Esophagus squamous epithelium (tissue), 5 donors: ENCODE measurements at places on chromosomes 7 and 10.
A peak's percentile ranks its signal among the peaks of the same experiment; 100 is the strongest.

DNA sequence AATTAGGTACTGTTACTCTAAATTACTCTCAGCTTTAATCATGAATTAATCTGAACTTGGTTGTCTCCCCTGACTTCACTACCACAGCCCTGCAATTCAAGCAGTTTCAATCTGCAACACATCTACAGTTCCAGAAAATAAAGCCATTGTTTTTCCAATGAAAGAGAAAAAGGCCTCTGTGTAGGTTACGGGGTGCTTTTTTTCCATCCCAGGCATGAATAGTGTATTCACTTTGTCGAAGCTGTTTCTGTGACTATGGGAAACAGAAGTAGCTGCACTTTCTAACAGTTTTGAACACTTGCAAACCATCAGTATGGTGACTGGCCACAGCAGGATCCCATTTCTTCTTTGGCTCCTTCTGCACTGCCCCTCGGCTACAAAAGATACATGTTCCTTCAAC, 460.2 kb downstream of the GRM8 start:
- no peak for DNase-seq

DNA sequence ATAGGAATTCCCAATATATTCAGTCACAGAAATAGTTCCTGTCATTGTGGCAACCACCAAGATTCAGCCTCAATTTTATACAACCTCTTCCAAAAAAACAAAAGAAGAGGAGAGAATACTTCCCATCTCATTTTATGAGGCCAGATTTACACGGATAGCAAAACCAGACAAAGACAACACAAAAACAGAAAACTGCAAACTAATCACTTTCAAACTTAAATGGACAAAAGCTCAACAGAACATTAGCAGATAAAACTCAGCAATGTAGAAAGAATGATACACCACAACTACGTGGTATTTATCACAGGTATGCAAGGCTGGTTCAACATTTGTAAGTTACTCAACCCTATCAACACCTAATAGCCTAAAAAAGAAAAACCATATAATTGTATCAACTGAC, 22.0 kb downstream of the PEX1 start:
- no peak for DNase-seq

- no peak for DNase-seq
Observed at GRCh38 chr10:43202657-43203447, 64.0 kb downstream of the RASGEF1A start.

DNA sequence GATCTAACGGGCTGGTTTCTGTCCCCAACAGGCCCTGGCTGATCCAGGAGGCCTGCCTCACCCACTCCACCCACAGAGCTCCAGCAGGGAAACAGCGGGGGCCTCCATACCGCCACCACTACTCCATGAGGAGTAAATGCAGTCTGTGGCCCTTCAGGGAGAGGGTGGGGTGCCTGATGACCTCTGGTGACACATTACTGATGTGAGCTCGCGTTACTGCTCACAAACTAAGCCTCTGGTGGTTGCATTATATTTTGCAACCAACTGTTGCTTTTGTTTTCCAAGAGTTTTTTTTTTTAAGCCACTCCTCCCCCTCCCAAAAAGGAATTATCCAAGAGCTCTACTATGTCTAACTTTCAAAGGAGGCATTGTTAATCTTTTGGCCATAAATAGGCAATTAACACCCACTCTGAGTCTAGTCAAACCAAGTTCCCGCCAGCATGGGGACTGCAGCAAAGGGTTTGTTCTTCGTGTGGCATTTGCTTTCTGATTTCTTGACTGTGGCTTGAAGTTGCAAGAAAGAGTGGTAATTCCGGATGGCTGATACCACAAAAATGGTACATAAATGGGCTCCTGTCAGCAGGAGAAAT, 72.6 kb downstream of the FAM53B start:
- DNase-seq, result no peak

GRCh38 chr10:85542152-85542551, 824.4 kb downstream of the GRID1 start:
- DNase-seq, result no peak

- no peak for DNase-seq
Observed at GRCh38 chr7:1329966-1330800, 97.5 kb downstream of the UNCX start.

GRCh38 chr10:61464461-61465170, 11.4 kb upstream of the TMEM26 start:
- no peak for DNase-seq

- DNase-seq, result no peak
Observed at GRCh38 chr10:3455385-3456334, 283.1 kb upstream of the PITRM1 start.

DNA sequence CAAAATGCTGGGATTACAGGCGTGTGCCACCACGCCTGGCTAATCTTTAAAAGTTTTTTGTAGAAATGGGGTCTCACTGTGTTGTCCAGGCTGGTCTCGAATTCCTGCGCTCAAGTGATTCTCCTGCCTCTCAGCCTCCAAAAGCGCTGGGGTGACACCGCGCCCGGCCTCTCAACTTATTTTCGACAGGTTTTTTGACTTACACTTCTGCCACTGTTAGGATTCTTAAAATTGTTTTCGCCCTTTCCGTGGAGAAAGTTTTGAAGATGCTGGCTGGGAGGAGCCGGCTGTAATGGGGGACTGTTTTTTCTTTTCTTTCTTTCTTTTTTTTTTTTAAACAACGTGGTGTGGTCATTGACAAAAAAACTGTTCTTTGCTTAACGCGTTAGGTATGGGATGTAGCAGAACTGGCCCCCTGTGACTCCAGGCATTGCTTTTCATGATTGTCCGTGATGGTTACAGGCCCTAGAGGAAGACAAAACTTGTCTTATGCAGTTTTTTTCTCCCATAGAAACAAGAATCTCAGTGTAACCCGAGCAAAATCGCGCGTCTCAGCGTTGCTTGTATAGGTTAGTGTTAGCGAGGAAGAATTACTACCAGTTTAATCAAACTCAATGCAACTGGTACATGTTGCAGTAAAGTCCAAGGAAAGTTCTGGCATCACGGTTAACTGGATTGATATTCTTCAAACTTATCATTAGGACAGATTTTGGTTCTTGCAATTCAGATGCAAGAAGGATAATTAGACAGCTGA, 72.2 kb downstream of the DAGLB start:
- no peak for DNase-seq

- DNase-seq, result no peak
Observed at GRCh38 chr7:148772297-148773089, 73.8 kb downstream of the CUL1 start.

DNA sequence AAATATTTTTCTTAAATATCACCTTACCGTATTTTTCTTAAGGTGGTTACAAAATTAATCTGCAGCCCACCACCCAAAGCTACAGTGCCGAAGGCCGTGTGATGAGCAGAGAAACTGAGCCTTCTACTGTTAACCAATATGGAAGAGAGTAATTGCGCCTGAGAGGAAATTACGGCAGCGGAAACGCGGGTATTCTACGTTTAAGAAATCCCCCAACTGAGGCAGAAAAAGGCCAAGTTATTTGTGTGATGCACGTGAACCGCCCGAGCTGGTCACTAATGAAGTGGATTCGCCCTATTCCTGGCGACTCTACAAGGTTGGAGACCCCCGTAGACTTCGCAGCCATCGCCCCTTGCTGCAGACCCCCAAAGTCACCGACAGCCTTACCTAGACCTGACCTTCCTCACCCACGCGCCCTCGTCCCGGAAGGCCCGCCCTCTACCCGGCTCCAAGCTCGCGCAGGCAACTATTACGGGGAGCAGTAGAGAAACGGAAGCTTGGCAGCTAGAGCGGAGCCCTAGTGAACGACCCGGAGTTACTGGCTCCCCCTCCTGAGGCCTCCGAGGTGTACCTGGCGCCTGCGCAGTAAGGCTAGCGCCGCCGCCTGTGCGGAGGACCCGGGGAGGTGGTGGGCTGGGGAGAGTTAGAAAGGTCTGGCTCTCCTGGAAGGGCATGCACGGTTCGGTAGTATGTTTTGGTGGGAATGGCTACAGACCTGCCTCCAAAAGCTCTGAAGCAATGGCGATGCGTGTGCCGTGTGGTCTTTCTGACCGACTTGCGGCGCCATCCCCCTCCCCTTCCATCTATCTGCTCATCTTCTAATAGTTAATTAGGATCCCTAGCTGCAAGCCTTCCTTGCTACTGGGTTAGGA, at the start of gene MRPS33:
MRPS33 (minus strand) TSS at position 429 of the 872 bp plus-strand sequence. CDS start 4,319 bp downstream, outside the sequence.
- peak; percentile 78 for DNase-seq

DNA sequence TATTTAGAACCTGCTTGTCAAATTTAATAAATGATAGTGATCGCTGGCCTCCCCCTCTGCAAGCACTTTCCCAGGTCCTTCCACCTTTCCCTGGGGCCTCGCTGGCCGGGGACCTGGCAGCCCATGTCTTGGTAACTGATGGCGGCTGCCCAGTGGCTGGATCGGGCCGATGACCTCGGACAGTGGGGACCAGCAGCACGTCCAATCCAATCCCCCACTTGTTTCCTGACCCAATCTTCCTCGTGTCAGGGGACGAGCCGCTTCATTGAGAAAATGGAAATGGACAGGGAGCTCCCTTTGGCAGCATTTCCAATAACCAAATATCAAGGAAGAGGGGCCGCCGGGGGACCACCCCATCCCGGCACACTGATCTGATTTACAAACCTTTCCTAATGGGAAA, 17.2 kb downstream of the EBF3 start:
- DNase-seq, result no peak

DNA sequence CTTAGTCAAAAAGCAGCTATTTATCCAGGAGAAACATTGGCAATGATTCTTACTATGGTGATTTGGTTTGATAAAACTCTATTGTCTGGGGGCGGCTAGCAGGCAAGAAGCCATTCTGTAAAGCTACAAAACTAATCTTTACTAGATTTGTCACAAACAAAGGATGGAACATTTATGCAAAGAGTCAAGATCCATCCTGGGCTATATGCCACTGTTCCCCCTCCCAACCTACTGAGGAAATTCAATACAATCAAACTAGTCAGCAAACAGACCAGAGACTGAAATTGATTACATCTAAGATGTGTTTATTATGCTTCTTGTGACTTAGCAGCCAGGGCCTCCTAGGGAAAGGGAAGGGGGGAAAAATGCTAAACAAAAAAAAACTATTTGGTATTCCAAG, 397.6 kb downstream of the GPAM start:
- no peak for DNase-seq

DNA sequence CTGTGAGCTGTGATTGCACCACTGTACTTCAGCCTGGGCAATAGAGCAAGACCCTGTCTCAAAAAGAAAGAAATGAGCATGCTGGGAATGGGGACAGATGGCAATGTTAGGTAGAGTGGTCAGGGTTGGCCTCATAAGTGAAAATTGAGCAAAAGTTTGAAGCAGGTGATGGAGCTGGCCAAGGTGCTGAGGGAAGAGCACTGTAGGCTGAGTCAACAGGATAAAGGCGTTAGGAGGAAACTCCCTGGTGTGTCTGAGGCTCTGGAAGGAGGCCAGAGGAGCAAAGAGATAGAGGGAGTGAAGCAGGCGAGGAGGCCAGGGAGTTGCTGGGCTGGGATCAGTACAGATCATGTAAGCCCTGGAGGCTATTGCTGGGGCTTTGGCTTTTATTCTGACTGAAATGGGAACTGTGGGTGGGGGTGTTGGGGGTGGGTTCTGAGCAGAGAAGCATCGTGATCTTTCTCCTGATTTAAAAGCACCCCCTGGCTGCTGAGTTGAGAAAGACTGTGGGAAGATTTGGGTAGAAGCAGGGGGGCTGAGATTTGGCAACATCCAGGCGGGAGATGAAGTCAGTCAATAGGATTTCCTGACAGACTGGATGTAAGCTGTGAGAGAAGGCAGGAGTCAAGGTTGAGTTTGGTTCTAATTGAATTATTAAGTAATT, 52.5 kb upstream of the VKORC1L1 start:
- no peak for DNase-seq

DNA sequence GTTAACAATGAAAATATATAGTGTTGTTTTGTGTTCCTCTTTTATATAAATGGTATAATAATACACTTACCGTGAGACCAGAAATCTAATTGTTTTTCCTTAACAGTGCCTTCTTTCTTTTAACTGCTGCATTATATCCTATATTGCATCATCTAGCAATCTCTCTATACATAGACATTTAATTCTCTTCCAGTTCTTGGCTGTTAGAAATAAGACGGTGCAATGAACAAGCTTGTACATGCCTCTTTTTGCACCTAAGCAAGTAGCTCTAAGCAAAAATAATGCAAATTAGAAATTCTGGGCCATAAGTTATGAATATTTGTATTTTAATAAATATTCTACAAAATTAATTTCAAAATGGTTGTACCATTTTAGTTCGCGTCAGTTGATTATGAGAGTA, 55.9 kb upstream of the AHR start:
- DNase-seq, result no peak

DNA sequence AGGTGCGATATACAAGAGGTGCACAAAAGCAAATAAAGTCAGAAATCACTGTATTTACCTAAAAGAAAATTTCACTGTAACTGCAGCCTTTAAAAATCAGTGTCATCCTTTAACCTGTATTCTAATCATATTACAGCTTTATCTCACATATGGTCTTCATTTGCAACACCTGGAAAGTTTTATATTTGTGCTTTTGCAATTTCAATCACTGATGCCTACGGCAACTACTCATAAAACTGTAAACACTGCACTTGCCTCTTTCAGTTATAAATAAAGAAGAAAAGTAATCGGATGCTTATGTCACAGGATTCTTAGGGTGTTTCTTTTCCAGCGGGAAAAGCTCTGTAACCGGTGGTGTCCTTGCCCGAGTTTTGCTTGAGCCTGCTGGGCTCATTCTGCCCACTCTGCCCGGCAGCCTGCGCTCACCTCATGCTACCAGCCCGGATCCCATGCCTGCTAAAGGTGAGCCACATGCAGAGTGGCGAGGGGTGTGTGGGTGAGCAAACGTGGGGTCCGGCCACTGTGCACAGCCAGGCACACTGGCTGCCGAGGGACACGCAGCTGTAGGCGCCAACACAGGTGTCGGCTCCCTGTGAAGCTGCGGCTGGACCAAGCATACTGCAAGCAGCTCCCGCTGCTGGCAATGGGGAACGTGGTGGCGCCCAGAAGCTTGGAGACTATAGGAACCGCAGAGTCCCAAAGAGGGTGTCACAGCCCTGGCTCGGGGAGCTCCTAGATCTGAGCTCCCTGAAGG, 56.3 kb upstream of the ABCB5 start:
- no peak for DNase-seq

DNA sequence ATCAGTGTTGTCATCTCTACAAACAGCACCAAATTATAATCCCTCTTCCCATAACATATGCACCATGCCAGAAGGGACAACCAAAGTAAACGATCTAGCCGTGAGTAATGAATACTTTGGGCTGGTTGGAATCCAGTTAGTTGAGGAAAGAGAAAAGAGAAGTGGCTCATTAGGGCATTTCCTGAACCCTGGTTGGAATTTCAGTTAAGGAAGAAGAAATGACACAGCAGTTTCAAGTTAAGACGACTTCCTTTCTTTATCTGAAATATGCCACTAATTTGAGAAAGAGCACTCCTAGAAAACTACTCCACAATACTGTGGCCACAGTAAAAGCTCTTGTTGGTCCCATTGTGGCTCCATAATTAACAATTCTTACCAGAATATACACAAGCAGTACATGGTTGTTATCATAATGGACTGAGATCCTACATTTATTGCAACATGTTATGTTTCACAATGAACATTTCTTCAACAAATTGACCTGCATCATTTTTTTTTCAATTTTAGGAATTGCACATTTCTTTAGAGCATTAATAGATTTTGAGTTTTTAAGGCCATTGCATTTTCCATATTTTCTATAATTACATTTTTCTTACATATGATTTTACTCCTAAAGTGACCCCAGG, at the start of gene TFEC:
TFEC (minus strand) TSS at position 113 of the 626 bp plus-strand sequence. CDS start 46,322 bp downstream, outside the sequence.
- DNase-seq, result no peak

- no peak for DNase-seq
Observed at GRCh38 chr7:77734659-77735421, 38.6 kb downstream of the RSBN1L start.

GRCh38 chr10:94006591-94007550, 13.1 kb downstream of the PLCE1 start:
- DNase-seq, result no peak
